ENCODE measurements at places on chromosomes 1 and 21. TPM values are rescaled to one million over a fixed set of nuclear protein-coding genes. Genes with fewer than 3 reads are reported as not detected.

GRCh38 chr1:14167884-14168283, 430.6 kb upstream of the KAZN start:
- DNase-seq, result no peak

DNA sequence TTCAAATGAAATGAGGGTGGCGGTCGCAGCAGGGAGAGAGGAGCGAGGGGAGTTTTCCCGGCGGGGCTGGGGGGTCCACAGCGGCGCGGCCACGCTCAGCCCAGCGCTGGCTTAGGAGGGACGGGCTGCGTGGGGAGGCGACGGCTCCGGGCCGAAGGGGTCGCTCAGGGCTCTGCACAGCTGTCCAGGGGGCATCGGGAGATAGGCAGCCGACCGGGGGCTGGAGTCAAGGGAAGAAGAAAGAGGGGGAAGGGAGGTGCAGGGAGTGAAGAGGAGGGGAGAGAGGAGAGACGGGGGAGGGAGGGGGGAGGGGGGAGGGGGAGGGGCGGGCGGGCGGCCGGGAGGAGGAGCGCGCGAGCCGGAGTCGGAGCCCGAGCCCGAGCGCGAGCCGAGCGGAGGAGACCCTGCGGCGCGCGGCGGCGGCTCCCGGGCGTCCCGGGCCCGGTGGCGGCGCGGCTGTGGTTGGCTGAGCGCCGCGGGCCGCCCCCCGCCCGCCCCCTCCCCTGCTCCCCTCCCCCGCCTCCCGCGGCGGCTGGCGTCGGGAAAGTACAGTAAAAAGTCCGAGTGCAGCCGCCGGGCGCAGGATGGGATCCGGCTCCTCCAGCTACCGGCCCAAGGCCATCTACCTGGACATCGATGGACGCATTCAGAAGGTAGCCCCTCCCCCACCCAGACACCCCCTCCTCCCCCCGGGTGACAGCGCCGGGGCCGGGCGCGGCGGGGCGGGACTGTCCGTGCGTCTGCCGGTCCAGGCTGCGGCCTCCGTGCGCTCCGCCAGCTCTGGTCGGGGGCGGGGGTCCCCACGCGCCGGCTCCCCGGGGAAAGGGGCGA, at the start of gene PDE9A:
Gene PDE9A (plus strand): TSS at position 391 of the 831 bp plus-strand sequence. CDS start 194 bp downstream, at position 585.
- peak; percentile 58 for DNase-seq

DNA sequence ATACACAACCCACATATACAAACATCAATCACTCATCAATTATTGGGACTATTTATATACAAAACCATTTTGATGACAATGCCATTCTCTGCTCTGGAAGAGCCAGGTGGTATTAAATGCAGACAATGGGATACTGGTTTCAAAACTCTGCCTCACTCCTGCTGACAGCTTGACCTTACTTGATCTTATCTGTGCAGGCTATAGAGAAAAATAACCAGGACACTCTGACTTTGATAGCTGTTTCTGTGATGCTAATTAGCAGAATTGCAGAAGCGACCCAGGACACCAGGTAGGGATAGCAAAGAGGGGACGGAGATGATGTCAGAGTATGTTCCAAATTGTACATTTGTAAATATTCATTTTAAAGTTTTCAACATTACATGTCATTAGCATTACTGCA, 89.5 kb downstream of the OLFM3 start:
- DNase-seq, result no peak

DNA sequence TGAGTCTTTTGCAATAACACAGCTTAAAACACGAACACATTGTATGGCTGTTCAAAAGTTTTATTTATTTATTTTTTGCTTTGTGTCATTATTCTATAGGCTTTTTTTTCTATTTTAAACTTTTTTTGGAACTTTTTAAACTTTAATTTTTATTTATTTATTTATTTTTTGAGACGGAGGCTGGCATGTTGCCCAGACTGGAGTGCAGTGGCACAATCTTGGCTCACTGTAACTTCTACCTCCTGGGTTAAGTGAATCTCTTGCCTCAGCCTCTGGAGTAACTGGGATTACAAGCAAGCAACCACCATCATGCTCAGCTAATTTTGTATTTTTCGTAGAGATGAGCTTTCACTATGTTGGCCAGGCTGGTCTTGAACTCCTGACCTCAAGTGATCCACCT, 88.3 kb upstream of the GADD45A start:
- no peak for DNase-seq

DNA sequence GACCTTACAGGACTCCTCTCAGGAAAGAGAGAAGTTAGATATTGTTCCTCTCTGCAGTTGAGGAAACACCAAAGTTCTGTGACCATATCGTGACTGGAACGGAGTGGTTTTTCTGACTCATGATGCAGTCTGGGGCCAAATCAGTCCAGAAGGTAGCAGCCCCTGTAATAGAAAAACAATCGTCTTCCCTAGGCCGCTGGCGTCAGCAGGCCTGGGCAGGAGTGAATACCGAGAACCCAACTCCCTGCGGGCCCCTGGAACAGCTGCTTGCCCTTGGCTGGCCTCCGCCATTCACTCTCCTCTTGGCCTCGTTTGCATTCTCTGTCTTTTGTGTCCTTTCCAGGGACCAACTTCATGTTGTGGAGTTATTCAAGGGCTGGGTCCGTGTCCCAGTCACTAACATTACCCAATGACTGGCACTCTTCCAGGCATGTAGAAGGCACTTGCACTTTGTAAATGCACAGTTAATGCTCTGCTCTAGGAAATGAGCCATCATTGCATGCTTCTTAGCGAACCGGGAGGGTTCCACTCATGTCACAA, 10.9 kb upstream of the CD101 start:
- DNase-seq, result no peak

DNA sequence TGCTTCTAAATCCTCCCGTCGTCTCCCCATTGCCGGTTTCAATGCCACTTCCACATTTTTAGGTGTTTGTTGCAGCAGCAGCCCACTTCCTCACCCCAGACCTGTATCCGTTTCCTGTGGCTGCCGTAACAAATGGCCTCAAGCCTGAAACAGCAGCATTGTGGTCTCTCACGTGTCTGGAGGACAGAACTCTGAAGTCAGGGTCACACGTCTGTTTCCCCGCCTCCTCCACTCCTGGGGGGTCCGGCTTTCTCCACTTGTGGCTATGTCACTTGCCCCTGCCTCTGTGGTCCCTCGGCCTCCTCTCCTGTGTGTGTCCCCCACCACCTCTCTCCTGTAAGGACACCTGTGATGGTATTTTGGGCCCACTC, 21.8 kb downstream of the TRPM2 start:
- DNase-seq, result peak; percentile 18

DNA sequence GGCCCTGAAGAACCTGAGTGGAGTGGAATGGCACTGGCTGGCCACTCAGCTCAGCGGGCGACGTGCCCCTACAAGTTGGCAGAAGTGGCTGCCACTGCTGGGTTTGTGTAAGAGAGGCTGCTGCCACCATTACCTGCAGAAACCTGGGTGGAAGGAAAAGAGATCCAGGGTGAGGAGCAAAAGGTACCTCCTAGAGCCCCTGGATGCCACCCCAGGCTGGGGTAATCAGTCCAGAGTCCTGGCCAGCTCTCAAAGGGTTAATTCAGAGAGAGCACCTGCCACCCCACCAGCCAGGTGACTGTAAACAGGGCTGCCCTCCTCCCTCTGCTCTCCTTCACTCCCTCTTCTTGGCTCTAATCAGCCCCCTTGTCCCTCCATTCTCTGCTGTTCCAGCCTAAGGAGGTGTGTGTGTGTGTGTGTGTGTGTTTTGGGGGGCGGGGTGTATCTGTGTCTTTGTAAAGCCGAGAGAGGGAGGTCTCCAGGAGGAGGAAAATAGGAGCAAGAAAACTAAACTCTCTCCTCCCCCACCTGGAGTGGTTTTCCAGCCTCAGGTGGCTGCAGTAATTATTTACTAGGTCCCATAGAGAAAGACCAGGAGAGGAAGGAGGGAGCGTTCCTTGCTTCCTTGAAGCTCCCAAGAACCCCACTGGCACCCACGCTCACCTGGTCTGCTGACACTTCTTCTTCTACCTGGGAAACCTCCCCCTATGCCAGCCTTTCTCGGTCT, 12.6 kb downstream of the TRIM46 start:
- DNase-seq, result no peak

- DNase-seq, result no peak
Observed at GRCh38 chr1:38788341-38789336, 70.9 kb downstream of the RRAGC start.

DNA sequence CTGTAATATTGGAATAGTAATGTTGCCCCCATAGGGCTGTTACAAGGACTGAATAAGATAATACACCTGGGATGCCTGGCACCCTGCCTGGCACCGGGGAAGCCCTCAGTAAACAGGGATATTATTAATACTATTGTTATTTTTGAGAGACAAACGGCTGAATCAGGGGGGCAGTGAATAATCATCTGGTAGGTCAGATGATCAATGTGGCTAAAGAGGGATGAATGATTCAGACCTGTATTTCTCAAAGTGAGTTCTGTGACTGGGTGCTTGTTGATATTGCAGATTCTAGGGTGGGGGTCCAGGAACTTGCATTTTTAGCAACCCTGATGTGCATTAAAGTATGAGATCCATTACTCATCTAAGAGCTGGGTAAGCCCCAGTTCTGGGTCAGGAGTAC, 46.2 kb upstream of the BCL10 start:
- DNase-seq, result no peak

DNA sequence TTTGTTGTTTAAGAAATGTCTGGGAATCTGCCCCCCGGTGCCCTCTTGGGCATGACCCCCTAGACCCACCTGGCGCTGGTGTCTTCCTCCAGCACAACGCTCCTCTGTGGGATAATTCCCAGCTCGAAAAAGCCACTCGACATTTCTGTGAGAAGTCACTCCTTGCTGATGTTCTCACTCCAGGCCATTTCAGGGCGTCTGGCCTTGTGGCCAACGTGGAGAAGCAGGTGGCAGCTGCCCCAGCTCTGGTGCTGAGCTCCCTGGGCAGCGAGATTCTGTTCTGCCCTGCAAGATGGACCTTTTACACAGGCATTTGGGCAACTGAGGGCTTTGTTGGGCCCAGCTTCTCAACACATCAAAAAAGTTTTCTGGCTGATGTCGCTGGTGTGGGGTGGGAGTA, 147.7 kb upstream of the WNT4 start:
- DNase-seq, result no peak

- DNase-seq, result no peak
Observed at GRCh38 chr1:199269241-199269640, 630.4 kb downstream of the PTPRC start.

- DNase-seq, result no peak
Observed at GRCh38 chr1:227068883-227069282, 128.8 kb downstream of the COQ8A start.

DNA sequence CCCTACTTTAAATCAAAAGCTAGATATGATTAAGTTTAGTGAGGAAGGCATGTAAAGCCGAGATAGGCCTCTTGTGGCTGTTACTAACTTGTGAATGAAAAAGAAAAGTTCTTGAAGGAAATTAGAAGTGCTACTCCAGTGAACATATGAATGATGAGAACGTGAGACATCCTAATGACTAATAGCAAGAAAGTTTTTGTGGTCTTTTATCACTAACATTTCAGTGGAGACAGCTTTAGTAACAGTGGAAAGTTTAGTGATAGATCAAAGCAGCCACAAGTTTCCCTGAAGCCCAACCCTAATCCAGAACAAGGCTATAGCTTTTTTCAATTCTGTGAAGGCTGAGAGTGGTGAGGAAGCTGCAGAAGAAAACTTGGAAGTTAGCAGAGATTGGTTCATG, 73.6 kb upstream of the LRRC8B start:
- DNase-seq, result no peak

- DNase-seq, result no peak
Observed at GRCh38 chr1:201676197-201676596, 137.3 kb downstream of the NAV1 start.

DNA sequence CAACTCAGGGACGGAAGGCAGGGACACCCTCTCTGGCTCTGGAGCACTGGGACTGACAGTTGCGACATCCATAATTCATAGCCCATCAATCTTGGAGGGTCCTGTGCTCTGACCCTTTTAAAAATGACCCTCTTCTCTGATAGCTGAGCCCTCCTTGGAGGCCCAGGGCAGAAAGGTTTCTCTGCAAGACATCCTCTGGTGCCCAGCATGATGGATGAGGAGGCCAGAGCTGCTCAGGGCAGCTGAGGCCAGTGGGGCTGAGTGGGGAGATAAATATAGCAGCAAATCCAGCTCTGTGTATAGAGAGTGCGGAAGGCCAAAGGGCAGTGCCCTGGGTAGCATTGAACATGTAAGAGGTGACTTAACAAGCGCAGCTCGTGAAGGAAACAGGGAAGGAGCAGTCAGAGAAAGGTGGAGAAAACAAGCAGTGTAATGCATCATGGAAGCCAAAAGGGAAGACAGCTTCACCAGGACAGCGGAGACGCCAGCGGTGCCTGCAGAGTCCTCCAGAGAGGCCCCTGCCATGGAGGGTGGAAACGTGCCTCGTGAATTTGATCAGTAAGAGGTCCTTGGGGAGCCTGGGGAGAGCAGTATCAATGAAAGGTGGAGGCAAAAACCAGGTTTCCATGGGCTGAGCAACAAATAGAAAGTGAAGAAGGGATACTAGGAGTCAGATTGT, 50.4 kb upstream of the FMOD start:
- DNase-seq, result no peak

DNA sequence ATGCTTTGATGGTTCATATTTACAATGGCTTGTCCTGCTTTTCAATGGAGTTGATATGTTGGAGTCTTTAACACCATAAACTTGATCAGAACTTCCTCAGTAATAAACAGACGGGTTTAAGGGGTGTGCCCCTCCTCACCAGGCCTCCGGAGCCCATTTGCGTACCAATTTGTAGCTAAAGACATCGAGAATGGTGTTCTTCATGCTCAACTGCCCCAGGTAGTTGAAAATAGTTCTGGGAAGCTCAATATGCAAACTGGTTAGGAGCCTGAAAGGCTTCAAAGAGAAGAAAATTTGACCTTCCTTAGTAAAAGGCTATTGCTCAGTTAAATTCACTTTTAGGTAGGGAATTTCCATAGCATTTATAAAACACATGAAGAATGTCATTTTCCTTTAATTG, 68.1 kb upstream of the RRP15 start:
- DNase-seq, result no peak

DNA sequence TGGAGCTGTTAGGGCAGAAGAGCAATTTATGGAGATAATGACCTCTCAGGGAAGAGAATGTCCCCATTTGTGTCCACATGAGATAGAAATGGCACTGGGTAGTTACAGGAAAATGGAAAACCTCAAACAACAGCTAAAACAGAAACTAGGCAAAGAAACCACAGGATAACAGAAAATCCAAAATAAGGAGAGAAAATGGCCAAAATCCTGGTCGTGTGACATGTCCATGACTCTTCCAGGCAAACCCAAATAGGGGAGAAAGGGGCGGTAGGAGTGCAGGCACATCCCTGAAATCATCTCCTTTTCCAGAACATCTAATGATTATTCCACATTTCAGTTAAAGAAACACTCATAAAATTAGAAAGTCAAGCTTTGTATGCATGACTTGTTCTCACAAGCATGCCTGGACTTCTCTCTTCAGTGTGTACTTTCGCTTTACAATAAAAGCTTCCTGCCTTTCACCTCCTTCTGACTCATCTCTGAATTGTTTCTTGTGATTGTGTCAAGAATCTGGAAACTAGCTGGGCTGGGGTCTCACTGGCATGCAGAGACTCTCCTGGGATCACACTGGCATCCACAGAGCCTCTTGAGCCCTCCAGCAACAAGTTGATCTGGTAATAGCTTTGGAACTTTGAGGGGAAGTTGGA, 171.4 kb upstream of the ZP4 start:
- DNase-seq, result no peak

- DNase-seq, result no peak
Observed at GRCh38 chr1:19169642-19170041, 40.4 kb downstream of the UBR4 start.

- DNase-seq, result no peak
Observed at GRCh38 chr1:161972828-161973227, 50.8 kb downstream of the OLFML2B start.

The TDRD5 gene
- not detected for total RNA-seq

The LRRIQ3 gene
- not detected for total RNA-seq

The RSPO1 gene
- not detected for total RNA-seq

The GRIK1 gene
- total RNA-seq, result not detected

The FMO5 gene
- total RNA-seq, result 0.43 TPM

The REN gene
- total RNA-seq, result not detected

The TNFRSF25 gene
- 178 TPM for total RNA-seq

The SLC35F3 gene
- total RNA-seq, result not detected

The CBR1 gene
- total RNA-seq, result 4.5 TPM
